ENCODE measurements at places on chromosomes 1 and 21.

GRCh38 chr21:36966821-36967768, 626 bp upstream of the HLCS start:
- DNase-seq = no peak

DNA sequence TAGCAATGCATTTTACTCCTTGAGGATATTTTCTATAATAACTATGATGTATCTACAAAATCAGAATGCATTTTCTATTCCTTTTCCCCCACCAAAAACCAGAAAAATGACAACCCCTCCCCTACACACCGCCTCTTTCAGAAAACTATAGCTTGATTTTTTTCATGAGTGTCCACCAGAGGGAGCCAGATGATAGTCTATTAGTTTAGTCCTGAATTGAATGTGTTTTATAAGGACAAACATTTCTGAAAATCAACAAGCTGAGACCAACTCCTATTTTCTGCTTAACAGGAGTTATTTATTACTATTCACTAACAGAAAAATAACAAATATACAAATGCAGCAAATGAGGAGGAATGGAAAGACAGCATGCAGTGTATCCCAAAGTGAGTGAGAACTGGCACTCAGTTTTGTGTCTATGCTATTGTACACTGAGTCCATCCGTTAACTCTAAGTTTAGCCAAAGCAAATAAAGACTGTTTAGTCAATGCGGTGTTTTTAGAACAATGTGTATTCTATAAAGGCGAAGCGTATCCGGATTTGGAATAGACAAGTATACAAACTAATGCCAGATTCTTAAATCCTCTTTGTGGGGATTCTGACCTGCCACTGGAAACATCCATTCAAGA, 182.6 kb downstream of the VAV3 start:
- peak; percentile 54 for DNase-seq

- no peak for DNase-seq
Observed at GRCh38 chr1:186700722-186701121, 20.5 kb upstream of the PTGS2 start.

DNA sequence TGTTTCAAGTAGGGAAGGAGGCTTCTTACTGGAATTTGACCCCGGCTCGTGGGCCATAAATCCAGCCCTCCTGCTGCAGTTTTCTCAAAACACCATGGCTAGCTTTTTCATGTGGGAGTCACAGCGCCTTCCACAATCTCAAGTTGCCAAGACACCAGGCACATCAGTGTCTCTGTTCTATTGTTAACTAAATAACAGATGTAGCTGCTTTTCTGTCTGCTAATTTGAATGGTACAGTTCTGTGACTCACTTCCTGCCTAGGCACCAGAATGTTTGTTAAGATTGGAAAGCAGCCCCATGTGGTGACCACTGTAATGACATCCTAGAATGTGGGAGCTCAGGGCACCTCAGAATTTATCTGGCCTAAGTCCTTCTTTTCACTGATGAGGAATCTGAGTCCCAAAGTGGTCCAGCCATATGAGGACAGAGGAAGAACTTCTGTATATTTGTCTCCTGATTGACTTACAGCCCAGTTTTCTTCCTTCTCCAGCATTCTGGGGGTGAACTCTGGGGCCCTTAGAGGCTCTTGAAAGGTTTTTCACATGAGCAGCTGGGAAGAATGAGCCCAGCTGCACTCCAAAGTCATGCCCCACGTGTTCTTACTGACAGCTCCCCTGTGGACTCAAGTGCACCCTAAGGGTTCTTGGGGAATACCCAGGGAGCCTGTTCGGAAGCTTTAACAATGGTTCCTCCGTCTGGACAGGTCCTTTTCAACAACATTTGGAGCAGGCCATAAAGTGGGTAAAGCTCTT, 27.5 kb downstream of the TRIM45 start:
- no peak for DNase-seq

GRCh38 chr1:170063109-170063826, 11.2 kb downstream of the KIFAP3 start:
- no peak for DNase-seq

GRCh38 chr1:10613861-10614260, 139.1 kb downstream of the PEX14 start:
- no peak for DNase-seq

- no peak for DNase-seq
Observed at GRCh38 chr1:153962088-153963029, 978 bp downstream of the SLC39A1 start.

DNA sequence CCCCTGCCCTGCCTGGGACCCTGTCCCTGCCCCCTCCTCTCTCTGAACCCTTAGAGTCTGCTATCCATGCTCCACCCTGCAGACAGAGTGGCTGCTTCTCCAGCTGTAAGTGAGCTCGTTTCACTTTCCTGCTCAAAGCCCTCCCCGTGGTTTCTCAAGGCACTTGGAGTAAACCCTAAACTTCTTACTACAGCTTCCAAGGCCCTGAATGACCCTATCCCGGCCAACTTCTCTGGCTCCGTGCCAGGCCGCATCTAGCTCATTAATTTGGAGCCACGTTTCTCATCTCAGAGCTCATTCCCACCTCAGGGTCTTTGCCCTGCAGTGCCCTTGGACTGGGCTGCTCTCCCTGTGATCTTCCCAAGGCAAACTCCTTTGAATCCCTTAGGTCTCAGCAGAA, 235.1 kb upstream of the RUNX1 start:
- DNase-seq = no peak

- no peak for DNase-seq
Observed at GRCh38 chr1:65330021-65330420, 20.7 kb downstream of the DNAJC6 start.

DNA sequence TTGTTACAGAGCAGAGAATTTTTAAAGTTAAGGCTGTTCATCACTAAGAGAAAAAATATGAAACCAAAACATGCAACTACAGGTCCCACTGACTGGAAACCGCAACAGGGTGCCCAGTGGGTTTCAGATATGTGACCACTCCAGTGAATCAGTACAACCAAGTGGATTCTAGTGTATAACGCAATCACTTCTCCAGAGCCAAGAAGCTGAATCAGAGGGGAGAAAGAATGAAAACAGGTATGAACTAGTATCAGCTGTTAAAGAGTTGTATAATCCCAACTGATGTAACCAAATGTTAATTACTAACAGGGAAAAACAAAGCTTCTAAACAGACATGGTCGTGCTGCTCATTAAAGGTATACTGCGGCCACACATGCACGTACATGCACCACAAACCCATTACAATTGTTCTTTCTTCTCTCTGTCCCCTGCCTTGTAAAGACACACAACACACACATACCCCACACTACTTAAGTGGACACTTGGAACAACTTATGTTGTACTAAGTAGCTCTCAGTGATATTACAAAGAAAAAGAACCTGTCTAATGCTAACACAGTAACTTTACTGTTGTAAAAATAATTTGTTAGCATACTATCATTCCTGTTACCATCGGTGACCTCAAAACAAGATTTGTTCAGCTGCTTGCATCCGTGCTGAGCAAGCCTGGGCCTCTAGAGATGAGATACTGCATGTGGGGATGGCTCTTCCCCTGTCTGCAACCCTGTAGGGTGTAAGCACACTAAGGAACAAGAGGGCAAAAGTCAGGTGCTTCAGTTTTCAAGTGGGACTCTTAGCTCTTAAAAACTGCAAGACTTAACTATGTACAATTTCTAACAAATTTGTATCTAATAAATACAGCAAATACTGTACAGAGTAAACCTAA, 74.2 kb downstream of the PTPN14 start:
- no peak for DNase-seq

- DNase-seq = no peak
Observed at GRCh38 chr21:33162436-33162951, 67.2 kb upstream of the IFNAR2 start.

DNA sequence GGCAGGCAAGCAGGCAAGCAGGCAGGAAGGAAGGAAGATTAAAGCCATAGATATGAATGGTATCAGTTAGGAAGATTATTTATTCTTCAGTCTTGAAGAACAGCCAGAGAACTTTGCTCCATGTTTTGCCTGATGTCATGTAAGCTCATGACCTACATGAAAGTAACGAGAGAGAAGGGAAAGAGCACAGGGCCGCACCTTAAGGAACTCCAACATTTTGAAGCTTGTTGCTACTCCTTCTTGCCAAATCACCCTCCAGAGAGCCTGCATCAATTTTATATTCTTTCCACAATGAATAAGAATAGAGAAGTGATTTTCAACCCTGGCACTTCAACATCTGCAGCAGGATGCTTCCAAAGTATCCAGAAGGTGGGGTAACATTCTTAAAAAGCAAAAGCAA, 78.0 kb upstream of the EFHD2 start:
- DNase-seq = no peak

DNA sequence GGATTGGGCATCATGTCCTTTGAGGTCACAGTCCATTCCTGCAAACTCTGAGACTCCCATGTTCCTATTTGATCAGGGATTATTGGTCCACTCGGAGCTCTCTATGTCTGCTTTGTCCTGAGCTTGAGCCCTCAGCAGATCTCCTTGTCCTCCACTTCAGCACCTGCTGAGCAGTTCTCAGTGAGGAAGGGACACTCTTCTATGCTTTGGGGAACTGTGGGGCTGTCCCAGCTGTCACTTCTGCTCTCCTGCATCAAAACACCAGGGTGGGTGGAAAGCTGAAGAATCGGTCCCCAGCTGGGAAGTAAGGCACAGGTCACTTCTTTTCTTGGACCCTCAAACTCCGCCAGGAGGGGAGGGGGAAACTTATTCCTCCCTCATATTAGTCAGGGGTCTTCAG, 99.5 kb downstream of the PCP4 start:
- no peak for DNase-seq

DNA sequence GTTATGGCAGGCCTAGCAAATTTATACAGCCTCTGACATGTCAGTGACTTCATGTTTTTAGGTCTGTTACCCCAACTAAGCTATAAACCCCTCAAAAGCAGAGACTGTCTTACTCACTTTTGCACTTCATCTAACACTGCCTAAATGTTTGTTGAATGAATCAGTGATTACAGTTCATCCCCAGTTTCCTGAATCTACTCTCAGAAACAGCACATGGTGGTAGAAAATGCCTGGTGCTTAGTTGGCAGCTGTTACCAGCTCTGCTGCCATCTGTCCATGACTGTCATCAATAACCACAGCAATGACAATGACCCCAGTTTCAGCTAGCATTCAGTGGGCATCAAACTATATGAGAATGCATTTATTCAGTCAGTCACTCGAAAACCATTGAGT, 110.5 kb upstream of the SERBP1 start:
- no peak for DNase-seq

DNA sequence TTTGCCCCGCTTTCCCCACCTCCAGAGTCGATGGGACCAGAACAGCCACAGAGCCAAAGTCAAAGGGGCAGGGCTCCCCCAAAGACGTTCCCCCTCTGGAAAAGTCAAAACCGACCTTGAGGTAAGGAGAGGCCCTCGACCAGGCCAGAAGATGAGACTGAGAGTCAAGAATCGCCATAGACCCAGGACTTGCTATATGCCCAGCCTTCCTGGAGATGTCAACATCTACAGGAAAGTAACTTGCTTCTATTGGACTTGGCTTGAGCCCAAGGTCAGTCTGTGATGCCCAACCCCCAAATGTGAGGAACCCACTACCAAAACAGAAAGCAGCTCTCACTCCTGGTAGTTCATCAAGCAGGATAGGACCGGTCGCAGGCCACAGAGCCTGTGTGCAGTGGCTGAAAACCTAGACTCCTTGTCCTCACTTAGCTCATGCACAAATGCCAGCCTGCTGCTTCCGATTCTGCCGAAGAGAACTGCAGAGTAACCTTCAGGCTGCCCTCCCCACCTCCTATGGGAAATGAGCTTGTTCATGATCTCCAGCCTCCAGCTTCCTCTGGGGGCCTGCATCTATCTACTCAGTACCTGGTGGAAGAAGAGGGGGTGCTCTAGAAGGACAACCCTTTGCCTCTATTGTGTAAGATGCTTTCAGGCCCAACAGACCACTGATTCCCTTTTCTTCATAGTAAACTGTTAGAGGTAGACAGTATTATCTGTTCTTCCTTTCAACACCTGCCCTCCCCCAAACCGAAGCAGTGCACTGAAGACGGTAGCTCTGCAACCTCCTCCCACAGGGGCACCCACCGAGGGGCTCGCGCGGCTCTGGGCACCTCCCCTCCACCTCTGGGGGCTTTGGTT, 1.4 kb downstream of the ACOT7 start:
- DNase-seq = no peak

DNA sequence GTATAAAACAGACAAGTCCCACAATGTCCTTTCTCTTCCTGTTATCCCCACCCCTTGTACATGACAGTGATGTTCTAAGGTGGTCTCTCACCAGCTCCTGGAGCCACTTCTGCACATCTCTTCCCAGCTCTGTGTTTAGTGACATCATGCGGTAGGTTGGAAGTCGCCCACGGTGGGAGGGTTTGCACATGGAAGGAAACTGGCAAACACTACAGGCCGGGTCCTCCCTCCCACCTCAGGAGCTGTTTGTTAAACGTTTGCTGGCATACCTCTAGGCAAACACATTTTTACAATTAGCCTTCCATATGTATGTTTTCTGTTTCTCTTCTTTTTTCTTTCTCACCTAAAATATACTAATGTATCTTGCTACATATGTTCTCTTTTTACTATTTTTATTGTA, 107.4 kb downstream of the PCBP3 start:
- no peak for DNase-seq

GRCh38 chr21:29307718-29308455, 9.2 kb downstream of the BACH1 start:
- no peak for DNase-seq

GRCh38 chr1:85607921-85608265, 27.3 kb downstream of the CCN1 start:
- no peak for DNase-seq

DNA sequence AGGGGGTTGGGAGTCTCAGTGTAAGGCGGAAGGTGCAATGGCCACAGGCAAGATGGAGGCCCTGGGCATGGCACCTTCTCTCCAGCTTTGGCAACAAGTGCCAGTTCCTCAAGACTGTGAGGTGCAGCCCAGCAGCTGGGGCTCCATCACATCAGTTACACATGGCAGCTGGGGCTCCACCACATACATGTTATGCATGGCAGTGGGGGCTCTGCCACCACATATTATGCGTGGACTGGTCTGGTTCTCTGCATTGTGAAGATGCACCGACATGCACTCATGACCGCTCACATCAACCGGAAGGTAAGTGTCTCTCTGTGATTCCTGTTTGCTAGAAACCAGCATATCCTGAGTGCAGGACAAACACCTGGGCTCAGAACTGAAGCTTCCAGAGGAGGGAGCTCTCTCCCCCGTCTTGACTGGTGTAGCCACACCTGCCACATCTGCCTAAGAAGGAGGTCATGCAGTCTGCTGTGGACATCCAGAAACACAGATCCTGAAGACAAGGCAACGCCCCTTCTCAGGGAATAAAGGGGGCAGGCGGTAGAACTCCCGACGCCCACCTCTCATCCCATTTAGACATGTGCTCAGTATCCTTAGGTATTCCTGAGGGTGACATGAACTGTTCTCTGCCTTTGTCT, 104.1 kb upstream of the TMPRSS2 start:
- DNase-seq = no peak

GRCh38 chr1:94654459-94654858, 112.9 kb upstream of the F3 start:
- DNase-seq = no peak

DNA sequence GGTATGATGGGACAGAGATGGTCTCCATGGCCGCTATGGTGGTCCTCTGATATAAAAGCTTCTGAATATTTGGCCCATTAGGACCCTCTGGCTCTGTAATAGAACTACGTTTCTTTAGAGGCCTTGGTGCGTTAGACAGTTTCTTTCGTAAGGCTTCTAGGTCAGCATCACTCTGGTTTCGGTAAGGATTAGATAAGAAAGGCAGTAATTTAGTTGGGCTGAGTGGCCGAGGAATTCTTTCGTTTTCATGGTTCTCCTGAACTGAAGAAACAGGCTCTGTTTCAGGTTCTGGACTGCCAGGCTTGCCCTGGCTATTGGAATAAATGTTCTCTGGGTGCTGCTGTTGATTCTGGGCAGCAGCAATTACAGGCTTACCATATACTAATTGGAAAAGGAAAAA, 49.5 kb downstream of the TP53BP2 start:
- DNase-seq = no peak
